ENCODE measurements at places on chromosomes 1 and 21.

DNA sequence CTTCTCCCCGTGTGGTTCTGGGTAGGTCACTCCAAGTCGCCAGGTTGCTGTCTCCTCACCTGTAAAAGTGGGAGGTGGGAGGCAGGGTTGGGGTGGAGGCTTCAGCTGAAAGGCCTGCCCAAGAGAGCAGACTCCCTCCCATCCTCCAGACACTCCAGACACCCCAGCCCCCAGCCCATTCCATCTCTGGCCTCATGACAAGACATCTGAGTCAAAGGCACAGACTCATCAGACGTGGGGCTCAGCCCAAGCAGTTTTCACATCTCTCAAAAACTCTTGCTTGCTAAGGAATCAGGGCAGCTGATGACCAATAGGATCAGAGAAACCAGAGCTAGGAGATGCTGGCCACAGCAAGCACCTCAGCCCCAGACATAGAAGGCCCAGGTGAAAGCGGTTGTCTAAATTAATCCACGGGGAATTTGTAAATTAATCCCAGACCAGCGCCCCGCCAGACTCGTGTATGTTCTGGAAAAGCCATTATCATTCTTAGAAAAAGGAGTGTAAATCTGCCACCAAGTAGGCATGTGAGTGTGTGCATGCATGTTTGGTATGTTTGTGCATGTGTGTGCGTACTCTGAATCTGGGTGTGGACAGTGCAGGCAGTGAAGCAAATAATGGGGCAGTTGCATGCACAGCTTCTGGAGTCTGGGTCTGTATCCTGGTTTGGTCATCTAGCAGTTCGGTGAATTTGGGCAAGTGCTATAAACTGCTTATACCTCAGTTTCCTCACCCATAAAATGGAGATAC is 55.2 kb downstream of the KCND3 start:
- no peak for DNase-seq

GRCh38 chr1:93395195-93395594 is 49.5 kb downstream of the DR1 start:
- DNase-seq: no peak

DNA sequence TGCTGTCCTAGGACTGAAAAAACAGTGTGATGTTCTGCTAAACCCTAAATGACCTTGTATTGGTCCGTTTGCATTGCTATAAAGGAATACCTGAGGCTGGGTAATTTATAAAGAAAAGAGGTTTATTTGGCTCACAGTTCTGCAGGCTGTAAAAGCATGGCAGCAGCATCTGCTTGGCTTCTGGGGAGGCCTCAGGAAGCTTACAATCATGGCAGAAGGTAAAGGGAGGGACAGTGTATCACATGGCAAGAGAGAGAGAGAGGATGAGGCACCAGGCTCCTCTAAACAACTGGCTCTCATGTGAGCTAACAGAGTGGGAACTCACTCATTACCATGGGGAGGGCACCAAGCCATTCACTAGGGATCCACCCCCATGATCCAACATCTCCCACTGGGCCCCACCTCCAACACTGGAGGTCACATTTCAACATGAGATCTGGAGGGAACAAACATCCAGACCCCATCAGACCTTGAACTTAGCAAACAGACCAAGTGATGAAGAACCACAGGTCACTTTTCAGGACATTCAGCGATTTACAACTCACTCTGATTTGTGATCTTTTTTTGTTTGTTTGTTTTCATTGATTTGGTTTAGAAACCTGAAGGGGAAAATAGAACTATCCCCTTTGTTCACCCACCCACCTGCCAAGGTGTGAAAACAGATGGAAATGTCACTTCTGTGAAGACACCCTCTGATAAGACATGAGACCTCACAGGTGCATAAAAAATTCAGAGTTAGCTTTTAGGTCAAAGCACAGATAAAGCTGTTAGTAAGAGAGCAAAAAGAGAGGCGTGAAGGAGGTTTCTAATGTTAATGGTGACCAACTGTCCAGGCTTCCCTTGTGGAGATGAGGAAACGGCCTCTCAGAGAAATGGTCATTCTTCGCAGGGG is 104.2 kb upstream of the RALGPS2 start:
- DNase-seq: no peak

DNA sequence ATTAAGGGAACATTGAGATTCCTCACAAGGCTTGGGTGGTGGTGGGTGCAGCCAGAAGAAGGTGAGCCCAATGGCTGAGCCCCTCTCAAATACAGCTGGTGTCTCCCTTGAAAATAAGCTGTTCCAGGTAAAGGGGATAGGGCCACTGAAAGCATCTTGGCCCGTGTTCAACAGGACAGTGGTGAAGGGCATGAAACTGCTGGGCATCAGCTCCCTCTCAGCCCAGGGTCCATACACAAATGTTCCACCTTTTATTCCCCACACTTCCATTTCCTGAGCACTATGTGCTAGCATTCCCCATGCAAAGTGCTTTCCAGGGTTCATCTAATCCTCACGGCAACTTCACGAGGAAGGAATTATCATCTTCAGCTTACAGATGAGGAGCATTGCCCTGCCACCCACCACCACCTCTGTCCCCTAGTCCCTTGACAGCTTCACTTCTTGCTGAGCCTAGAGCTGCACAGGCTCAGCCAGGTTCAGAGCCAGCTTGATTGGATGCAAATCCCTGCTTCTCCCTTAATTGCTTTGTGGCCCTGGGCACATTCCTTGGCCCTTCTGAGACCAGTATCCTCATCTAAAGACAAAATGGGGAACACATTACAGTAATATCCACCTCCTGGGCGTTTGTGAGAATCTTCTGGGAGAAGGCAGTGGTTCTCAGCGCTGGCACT is 9.6 kb downstream of the TAGLN2 start:
- DNase-seq: no peak

GRCh38 chr21:34074283-34075090 is 1.1 kb downstream of the MRPS6 start:
- DNase-seq: no peak

- no peak for DNase-seq
These were observed 12.2 kb downstream of the AMY1C start for GRCh38 chr1:103761896-103762295.
